ENCODE measurements at places on chromosomes 13 and 19.

GRCh38 chr19:4174213-4174894 lies 8.0 kb downstream of the SIRT6 start:
- DNase-seq, result no peak

GRCh38 chr19:5308451-5309437 lies 31.9 kb downstream of the PTPRS start:
- peak; percentile 96 for DNase-seq

GRCh38 chr13:26976313-26976712 lies 195.3 kb downstream of the USP12 start:
- no peak for DNase-seq

- no peak for DNase-seq
These were observed 148.9 kb downstream of the ZNF737 start for GRCh38 chr19:20416661-20417060.

GRCh38 chr19:47681388-47681787 lies 31.8 kb upstream of the EHD2 start:
- no peak for DNase-seq

DNA sequence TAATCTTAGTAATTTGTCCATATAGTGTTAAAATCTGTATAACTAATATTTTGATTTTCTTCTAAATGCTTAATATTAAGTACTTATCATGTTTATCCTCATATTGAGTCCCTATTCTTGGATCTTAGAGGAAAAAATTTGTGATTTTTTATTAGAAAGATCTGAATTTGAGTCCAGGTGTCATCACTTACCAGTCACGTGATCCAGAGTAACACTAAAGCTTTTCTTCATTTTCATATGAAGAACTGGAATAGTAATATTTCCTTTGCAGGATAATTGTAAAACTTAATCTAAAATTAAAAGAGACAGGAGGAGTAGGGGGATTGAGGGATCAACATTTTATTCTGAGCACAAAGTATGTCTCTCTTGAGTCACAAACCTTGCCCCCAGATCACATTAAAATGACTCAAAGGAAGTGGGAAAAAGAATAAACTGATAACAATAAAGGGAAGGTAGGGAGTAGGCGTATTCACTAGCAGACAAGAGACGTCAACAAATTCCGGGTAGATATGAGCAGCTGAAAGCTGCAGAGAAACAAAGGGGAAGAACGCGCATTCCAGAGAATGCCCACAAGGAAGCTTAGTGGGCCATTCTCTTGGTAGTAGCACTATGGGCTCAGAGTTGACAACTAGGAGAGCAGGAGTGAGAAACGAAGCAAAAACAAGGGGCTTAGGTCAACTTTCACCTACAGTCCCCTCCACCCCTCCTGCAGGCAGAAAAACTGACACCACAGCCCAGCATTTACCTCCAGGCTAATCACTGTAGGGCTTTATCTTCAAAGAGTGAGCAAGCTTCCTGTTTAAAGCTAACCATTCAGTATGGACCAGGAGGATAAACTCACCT lies 123.1 kb downstream of the SPRY2 start:
- DNase-seq, result no peak

GRCh38 chr19:6059396-6059947 lies 50.8 kb downstream of the RFX2 start:
- no peak for DNase-seq

GRCh38 chr19:44603201-44603945 lies 10.0 kb upstream of the IGSF23 start:
- DNase-seq, result no peak

GRCh38 chr19:55248704-55249103 lies 10.1 kb downstream of the PPP6R1 start:
- DNase-seq, result no peak

GRCh38 chr19:5356918-5357317 lies 16.3 kb upstream of the PTPRS start:
- no peak for DNase-seq

DNA sequence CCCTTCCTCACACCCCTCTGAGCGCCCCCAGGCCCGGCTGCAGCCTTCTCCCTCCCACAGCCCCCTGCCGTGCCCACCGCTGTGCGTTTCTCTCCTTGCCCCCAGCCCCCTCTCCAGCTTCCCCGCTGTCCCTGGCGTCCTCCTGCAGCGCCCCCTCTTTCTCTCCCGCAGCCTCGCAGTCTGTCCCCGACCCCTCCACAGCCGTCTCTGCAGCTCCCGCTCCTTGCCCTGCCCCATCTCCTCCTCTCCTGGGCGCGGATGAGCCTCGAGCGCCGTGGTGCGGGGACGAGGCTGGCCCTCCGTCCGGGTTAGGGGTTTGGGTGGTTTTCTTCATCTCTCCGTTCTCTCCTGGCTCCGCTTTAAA lies 1.1 kb downstream of the KMT5C start:
- DNase-seq, result peak; percentile 63

- no peak for DNase-seq
These were observed 76.2 kb downstream of the SACS start for GRCh38 chr13:23357349-23357748.

DNA sequence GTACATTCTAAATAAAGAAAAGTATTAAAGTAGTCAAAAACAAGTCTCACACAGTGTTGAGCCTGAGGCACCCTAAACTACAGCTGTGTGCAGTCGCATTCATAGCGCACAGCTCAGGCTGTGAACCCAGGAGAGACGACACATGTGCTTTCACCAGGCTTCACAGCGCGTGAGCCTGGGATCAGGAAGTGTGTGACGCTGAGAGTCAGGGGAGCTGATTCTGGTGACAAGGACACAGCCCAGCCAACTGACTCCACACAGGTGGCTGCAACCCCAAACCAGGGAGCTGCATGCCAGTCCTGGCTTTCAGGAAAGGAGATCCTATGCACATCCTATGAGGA lies 41.6 kb downstream of the COL4A1 start:
- DNase-seq, result no peak

- DNase-seq, result no peak
These were observed 4.1 kb downstream of the TNFSF13B start for GRCh38 chr13:108273429-108274118.

DNA sequence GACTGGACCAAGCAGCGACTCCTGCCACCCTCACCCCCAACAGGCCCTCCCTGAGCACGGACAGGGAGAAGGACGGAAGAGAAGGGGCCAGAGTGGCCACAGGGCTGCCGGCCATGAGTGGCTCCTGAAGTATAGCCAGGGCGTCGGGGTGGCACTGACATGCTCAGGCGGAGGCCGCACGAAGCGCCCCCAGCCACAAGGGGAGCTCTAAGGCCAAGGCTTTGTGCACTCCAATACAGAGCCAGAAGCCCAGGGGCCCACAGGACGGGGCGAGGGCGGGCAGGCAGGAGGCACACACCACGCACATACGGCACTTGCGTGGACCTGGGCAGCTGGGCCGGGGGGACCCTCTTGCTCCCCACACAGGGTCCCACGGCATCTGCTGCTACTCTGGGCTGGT lies 52.0 kb downstream of the KLF2 start:
- no peak for DNase-seq

DNA sequence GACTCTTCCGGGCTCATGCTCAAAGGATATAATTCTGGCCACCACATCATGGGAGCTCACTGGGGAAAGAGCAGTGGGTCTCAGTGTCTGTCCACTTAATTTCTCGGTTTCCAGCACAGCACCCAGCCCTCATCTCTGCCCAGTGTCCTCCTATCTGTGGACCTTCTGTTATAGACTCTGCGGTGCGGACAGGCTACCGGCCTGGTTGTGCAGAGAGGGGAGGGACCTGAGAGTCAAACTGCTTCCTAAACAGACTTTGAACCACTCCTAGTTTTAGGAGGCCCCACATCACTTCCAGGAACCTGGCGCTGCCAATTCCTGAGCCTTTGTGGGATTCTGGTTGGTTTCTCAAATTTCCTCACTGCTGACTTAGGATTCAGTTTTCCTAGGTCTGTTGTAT lies 59.8 kb upstream of the MED4 start:
- DNase-seq, result no peak

DNA sequence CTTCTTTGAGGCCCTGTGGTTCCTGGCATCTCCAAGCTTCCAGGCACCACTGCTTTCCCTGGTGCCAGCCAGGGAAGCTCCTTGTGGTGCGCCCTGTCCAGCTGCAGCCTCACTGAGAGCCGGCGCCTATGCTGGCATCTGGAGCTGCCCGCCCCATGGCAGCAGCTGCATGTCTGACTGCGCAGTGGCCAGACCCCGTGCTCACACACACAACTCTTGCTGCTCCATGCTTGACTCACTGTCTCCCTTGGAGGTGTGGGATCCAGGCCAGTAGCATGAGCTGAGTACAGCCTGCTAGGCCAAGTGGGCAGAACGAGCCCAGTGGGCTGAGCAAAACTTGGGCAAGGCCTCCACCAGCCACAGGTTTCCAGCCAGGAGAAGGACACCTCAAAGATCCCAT lies 11.5 kb upstream of the SUPT20H start:
- DNase-seq, result no peak

- DNase-seq, result no peak
These were observed 1.9 kb downstream of the HNRNPA1L2 start for GRCh38 chr13:52644108-52644507.

GRCh38 chr19:33408116-33408515 lies 34.6 kb downstream of the CEBPG start:
- DNase-seq, result no peak

DNA sequence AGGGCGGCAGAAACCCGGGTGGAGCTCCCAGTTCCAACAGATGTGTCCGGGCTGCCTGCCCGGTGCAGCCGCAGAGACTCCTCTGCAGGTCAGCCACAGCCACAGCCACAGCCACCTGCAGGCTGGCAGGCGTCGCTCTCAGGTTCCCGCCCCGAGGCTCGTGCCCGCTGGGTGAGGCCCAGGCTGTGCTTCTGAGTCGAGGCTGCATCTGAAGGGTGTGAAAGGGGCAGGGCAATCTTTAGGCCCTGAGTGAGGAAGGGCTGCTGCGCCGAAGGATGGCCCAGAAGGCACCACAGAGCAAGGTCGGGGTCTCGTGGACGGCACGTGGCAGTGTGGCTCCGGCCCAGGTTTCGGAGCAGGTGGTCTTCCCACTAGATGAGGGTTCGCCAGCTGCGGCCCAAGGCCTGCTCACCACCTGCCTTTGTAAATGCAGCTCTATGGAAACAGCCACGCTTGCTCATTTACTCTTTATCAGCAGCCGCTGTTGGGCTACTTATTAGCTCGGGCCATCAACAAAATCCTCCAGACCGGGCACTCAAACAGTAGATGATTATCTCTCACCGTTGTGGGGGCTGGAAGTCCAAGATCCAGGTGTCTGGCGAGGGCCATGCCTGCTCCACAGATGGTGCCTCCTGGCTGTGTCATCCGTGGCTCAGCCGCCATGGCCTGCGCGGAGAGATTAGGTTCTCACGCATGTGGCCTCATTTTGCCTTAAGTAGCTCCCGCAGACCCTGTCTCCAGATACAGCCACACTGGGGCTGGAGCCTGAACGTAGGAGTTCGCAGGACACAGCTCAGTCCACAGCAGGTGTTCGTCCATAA lies 40.3 kb upstream of the TFDP1 start:
- no peak for DNase-seq

DNA sequence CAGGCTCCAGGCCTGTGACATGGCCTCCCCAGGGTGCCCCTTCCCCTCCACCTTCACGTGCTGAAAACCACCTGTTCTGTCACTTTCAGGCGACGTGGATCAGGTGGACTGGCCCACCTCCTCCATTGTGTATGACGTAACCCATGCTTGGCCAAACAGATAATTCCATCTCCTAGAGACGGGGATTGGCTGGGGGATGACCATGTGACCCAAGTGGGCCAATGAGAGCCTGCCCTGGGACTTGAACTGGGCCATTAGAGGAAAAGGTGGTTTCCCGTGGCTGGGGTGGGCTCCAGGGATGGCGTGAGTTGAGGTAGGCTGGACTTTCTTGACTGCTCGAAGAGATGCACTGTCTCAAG lies 3.6 kb upstream of the ADAMTSL5 start:
- DNase-seq, result no peak

GRCh38 chr13:103354171-103354570 lies 288.0 kb upstream of the SLC10A2 start:
- DNase-seq, result no peak

- DNase-seq, result no peak
These were observed 28.1 kb upstream of the ZNF527 start for GRCh38 chr19:37342753-37343152.

DNA sequence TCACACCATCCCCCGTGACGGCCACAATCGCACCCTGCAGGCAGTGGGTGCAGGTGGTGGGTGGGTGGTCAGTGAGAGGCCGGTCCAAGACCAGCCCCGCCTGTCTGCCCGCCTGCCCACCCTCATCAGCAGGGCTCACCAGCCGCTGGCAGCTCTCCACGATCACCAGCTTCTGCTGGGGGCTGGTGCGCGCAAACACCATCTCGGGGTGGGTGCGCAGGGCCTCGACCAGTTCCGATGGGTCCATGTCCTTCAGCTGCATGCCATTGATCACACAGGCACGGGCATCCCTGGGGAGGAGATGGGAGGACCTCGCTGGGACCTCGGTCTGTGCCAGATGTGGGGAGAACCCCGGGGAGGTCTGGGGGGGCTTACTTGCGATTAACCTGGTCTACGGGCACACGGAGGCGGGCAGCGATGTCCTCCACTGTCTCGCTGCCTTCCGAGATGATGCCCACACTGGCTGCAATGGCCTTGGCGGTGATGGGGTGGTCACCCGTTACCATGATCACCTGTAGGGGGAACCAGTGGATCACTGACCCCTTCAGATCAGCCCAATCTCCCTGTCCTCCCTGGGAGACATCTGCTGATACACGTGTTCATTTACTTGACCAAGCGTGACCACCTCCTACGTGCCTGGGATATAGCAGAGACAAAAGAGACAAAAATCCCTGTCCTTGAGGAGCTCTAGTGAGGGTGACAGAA lies 8.0 kb downstream of the ATP4A start:
- DNase-seq, result peak; percentile 25

DNA sequence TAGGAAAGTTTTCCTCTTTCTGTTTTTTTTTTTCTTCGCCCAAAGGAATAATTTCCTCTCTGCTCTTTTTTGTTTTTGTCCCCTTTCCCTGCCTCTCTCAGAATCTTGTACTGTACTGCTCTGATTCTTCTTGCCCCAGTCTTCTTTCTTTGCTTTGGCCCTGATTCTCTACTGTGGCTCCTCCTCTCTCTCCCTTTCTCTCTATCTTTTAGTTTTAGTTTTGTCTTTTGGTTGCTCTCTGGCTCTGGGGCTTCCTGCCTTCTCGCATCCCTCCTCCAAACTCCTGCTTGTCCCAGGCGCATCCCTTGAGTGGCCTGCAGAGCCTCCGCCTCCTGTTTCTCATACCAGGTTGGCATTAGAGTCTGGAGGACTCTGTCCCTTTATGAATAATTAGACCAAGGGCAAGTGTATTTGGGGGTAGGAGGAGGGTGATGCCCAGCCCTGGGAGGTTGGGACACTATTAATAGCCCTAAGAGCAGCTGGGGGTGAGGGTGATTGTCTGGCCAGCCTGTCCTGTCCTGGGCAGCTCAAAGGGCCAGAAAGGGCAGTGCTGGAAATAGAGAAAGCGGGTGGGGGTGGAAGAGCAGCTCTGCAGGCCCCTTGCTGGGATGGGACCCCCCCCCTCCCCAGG lies 39.1 kb downstream of the LYL1 start:
- no peak for DNase-seq

All from COR-L47 (cell line).